Activated CD8-positive, alpha-beta memory T cell treated with anti-CD3 and anti-CD28 coated beads for 1 hour (primary cell): ENCODE measurements at places on chromosomes 3 and 15.

DNA sequence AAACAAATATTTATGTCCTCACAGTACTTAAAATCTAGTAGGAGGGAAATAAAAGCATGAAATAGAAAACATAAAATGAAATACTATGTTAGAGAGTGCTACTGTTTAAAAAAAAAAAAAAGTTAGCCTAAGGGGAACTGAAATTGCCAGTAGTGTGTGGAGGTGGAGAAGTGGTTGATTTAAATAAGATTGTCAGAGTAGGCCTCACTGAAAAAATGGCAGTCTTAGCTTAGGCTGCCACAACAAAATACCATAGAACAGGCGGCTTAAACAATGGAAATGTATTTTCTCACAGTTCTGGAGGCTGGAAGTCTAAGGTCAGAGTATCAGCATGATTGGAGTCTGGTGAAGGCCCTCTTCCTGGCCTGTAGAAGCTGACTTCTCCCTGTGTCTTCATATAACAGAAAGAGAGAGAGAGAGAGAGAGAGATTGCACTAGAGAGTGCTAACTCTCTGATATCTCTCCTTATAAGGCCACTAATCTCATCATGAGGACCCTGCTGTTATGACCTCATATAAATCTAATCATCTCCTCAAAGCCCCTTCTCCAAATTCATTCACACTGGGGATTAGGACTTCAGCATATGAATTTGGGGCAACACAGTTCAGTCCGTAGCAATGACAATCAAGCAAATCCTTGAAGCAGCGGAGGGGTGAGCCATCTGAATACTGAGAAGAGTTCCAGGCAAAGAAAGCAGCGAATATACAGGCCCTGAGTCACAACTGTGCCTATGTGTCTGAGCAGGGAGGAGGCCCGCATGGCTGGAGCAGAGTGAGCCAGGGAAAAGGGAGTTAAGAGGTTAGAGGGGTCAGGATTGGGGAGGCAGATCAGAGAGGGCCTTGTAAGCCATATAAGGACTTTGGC, 23.6 kb upstream of the LRRC34 start:
- DNase-seq: no peak

- no peak for DNase-seq
Measured at GRCh38 chr3:126337980-126338651, 19.1 kb downstream of the KLF15 start.

DNA sequence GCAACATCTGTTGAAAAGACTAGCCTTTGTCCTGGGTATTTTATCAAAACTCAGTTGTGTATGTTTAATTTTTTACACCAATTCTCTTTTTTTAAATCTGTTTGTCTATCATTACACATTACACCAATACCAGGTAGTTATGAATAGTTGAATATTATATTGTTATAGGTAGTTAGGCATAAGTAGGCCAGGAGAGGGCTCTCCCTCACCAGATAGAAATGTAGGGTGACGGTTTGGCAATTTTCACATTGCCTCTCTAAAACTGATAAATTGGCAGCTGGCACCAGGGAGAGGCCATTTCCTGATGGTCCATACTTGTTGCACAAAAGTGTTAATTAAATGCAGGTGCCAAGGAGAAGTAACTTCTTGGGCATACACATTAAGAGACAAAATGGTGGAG, 483.1 kb upstream of the EPHA6 start:
- no peak for DNase-seq

DNA sequence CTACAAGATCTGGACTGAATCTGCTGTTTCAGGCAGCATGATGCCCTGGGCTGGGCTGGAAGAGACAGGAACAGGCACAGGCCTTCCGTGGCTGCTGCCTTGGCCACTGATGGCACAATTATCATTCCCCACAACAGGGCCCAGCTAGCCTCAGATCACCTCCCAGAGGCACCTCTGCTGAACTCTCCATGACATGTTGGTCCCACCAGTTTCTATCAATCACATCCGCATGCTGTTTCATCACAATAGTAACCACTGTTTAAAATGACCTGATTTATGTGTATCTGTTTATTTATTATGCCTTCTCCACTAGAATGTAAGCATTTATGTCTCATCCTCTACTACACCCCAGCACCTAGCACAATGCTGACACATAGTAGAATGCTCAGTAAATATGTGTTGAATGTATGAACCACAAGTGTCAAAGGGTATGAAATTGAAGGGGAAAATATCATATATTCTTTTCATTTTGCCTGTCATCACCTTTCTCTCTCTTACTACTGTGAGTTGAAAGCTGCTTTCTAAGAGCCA, 32.7 kb upstream of the ZBTB38 start:
- no peak for DNase-seq

- no peak for DNase-seq
Measured at GRCh38 chr15:74233851-74234597, 2.1 kb upstream of the CCDC33 start.

DNA sequence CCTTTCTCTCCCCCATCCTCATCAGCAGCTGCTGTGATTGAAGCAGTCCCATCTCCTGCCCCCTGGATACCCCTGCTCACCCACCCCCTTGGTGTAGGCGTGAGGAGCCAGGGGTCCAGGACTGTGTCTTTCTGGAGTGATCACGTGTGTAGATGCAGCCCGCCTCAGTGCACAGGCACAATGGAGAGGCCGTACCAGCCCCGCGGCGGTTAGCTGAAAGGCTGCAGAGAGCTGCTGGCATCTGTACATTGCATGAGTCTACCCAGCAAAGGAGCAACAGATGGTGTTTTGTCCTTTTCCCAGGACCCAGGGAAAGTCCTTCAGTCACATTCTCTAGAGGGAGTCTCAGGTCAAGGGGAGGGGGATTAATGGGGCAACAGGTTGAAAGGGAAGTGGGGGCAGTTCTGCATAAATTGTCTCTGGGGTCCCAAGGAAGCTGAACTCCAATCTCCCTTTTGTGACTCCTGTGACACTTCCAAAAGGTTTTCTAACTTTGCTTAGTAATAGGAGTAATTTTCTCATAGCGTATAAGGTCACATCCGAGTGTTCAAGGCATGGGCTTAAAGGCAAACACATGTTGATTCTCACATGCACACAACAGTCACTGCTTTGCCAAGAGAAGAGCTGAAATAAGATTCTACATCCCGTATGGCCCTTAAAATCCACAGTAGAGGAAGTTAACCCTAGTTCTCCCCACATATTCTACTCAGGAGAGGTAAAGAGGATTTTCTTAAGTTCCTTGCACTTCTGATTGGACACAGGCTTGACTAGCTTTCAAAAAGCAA, 7.1 kb downstream of the CSPG5 start:
- no peak for DNase-seq

GRCh38 chr3:144375088-144375487, 403.5 kb downstream of the DIPK2A start:
- no peak for DNase-seq

DNA sequence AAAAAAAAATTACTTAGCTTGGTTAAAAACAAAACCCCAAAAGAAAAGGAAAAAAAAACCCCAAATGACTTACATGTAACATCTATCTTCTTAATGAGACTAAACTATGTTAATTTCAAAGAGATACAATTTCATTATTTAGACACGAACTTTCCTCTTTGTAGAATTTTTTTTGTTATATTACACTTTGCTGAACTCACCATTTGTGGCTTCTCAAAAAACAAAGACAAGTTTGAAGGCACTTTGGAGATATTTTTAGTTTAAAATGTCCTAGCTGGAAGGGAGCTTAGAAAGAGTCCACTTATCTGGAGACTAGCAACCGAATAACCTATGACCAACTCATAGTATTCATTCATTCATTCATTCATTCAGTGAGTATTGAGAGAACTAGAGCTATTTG, 301.7 kb upstream of the ROPN1 start:
- no peak for DNase-seq

- no peak for DNase-seq
Measured at GRCh38 chr3:190519886-190520285, 6.0 kb downstream of the IL1RAP start.

DNA sequence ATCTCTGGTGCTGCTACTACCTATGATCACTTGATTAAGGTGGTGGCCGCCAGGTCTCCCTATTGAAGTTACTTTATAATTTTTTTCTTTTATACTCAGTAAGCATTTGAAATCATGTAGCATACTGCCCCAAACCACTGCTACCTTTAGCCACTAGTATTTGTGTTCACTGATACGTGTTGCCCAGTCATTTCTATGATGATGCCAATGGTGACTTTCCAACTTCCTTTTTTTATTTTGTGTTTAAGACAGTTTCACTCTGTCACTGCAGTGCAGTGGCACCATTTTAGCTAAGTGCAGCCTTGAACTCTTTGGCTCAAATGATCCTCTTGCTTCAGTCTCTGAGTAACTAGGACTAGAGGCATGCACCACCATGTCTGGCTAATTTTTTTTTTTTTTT, 598.2 kb downstream of the NAALADL2 start:
- no peak for DNase-seq

- DNase-seq: no peak
Measured at GRCh38 chr3:178732824-178733223, 196.6 kb downstream of the KCNMB2 start.

GRCh38 chr3:9253327-9253726, 3.9 kb upstream of the SRGAP3 start:
- DNase-seq: no peak

GRCh38 chr15:99992611-99993231, 259.5 kb upstream of the LYSMD4 start:
- no peak for DNase-seq

GRCh38 chr3:188108703-188109412, 45.1 kb upstream of the LPP start:
- DNase-seq: no peak

DNA sequence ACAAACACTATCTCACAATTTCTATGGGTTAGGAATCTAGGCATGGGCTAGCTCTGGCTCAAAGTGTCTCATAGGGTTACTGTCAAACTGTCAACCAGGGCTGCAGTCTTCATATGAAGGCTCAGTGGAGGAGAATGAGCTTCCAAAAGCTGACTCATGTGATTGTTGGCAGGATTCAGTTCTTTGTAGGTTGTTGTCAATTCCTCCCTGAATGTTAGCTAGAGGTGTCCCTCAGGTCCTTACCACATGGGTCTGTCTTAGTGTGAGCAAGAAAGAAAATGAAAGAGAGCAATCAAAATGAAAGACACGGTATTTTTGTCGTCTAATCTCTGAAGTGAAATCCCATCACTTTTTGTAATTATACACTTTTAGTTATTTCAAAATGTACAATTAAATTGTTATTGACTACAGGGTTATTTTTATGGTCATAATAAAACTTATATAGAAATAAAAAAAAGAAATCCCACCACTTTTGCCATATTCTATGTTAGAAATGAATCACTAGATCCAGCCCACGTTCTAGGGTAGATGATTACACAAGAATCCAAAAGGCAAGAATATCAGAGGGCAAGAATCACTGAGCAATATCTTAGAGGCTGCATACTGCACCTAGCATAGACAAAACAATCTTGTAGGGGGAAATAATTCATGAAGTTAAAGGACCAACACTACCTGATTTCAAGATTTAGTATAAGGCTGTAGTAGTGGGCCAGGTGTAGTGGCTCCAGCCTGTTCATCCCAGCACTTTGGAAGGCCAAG, 8.4 kb downstream of the ACSBG1 start:
- DNase-seq: no peak
